ENCODE measurements at places on chromosomes 4 and X.

- DNase-seq: no peak
Observed at GRCh38 chrX:19172741-19173140, 50.5 kb upstream of the ADGRG2 start.

DNA sequence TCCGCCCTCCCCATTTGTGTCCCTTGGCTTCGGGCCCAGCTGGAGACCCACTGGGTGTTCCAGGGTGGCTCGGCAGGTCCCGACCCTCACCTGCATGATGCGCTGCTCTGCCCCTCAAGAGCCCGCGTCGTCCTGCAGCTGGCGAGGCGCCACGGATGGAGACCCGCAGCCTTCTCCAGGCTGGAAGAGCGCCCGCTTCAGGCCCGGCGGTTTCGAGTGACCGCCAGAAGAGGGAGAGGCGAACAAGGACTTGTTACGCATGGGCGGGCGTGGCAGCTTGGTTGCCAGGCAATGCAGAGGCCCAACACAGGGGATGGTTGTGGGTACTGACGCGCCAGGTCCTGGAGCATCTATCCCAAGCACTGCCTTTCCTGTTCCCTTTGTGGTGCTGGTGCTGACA lies at the start of gene PDCL2:
TSS of gene PDCL2 (minus strand) at position 232 of the 400 bp plus-strand sequence. CDS start at position 96, 136 bp downstream.
- no peak for DNase-seq

- DNase-seq: no peak
Observed at GRCh38 chr4:85534120-85534519, 59.2 kb downstream of the ARHGAP24 start.

- no peak for DNase-seq
Observed at GRCh38 chrX:146448791-146449190, 360.8 kb upstream of the CXorf51B start.
